Stimulated activated CD8-positive, alpha-beta memory T cell treated with anti-CD3 and anti-CD28 coated beads, Interleukin-15, amount 100 ng/mL, for 4 hours (primary cell): ENCODE measurements at places on chromosomes 3 and 15.

- DNase-seq: no peak
Observed at GRCh38 chr3:99966662-99967416, 147.5 kb downstream of the FILIP1L start.

- no peak for DNase-seq
Observed at GRCh38 chr3:42612217-42612616, 11.7 kb downstream of the NKTR start.

GRCh38 chr15:67137951-67138848 is 72.8 kb downstream of the SMAD3 start:
- no peak for DNase-seq

DNA sequence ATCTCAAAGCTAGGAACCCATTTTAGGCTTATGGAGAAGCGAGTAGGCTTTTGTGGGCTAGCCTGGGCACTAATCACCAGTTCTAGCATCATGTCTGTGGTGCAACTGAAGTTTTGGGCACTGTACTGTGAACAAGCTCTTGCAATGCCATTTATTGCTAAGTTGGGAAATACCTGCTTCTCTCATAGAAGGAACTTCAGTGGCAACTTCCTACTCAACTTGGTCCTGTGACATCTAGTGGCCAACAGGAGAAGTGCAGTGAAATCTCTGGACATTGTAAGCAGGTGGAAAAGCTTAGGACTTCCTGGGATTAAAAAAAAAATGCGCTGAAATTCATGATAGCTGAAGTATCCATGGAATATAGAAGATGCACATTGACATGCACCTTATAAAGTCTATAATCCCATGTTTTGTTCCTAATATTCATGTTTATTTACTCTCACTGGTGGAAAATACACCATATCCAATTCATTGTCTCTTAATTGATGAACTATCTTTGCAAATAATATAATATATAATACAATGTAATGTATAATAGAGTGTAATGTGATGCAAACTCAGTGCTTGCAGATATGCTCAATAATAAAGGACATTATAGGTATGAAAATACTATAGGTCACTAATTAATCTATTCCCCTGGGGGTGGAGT is 6.5 kb upstream of the ALDH1A3 start:
- no peak for DNase-seq

GRCh38 chr15:80093854-80094418 is 34.5 kb downstream of the ZFAND6 start:
- DNase-seq: no peak

- DNase-seq: no peak
Observed at GRCh38 chr15:66580643-66581042, 14.8 kb upstream of the LCTL start.

DNA sequence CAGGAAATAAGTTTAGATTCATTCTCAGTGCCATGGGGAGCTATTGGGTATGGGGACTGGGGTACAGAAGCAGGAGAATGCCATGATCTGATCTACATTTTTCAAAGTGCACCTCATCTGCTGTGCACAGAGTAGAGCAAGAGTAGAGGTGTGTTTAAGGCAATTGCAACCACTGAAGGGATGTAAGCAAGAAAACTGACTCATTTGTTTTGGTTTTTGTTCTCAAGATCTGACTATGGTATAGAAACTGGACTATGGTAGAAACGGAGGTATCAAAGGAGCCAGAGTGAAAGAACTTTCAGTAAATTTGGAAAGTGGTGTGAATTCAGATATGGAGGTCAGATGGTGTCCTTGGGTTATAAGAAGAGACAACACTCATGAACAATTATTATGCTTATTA is 86.2 kb upstream of the CMSS1 start:
- DNase-seq: no peak

DNA sequence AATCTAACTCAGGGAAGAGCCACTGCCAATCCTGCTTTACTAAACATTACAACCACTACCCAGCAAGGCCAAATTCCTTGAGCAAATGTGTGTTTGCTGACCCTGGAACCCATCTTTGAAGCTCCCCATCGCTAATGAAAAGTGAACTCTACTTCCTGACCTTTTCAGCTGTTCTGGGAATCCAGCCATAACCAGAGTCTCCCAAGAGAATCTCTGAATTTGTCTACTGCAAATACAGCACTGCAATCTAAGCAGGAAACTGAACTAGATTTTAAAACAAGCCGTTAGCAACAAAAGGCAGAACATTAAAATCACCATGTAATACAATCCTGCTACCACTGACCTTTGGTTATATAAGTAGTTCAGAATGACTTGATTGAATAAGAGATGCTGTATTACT is 309.2 kb downstream of the MAGI1 start:
- DNase-seq: no peak

- no peak for DNase-seq
Observed at GRCh38 chr3:111035902-111036301, 35.7 kb upstream of the NECTIN3 start.

GRCh38 chr15:39556461-39556860 is 24.4 kb upstream of the THBS1 start:
- no peak for DNase-seq

DNA sequence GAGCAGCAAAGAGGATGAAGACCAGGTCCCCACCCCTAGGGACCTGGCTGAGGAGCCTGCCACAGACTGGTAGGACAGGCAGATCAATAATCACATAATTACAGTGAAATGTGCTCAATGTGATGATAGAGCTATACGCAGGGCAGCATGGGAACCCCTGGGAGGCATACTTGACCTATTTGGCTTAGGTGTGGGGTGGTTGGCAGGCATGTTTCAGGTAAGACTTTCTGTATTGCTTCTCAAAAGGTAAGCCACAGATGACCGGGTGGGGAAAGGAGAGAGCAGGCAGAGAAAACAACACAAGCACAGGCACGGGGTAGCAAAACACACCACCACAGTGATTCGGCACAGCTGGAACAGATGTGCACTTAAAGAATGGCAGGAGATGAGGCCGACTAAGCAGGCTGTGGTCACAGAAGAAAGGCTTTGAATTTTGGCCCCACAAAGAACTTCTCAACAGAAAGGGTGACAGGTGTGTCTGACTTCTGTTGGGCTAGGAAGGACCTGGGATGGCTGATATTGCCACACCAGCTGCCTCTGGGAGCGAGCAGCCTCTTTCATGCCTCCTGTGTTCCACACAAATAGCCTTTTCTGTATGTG is 64.1 kb downstream of the ABCC5 start:
- no peak for DNase-seq
